Left renal pelvis (tissue), 4 donors: ENCODE measurements at places on chromosomes 3 and 15.

GRCh38 chr3:105402287-105402801 lies 35.6 kb downstream of the ALCAM start:
- no peak for DNase-seq

GRCh38 chr3:17442332-17443049 lies 299.9 kb downstream of the TBC1D5 start:
- no peak for DNase-seq

DNA sequence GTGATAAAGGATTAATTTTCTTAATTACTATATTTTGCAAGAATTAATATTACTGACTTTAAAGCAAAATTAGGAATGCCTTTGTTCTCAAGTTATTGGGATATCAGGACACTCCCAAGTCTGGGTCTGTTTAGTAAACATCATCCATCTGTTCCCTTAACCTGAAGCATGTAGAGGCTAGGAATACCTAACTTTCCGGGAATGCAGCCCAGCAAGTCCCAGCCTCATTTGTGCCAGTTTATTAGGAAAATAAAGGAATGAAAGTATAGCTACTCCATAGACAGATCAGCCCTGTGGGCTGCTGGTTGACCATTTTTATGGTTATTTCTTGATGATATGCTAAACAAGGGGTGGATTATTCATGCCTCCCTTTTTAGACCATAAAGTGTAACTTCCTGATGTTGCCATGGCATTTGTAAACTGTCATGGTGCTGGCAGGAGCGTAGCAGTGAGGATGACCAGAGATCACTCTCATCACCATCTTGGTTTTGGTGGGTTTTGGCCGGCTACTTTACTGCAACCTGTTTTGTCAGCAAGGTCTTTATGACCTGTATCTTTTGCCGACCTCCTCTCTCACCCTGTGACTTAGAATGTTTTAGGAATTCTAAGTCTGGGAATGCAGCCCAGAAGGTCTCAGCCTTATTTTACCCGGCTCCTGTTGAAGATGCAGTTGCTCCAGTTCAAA lies 540.2 kb downstream of the NAALADL2 start:
- no peak for DNase-seq

GRCh38 chr3:71672807-71673206 lies 52.4 kb downstream of the EIF4E3 start:
- DNase-seq, result no peak

DNA sequence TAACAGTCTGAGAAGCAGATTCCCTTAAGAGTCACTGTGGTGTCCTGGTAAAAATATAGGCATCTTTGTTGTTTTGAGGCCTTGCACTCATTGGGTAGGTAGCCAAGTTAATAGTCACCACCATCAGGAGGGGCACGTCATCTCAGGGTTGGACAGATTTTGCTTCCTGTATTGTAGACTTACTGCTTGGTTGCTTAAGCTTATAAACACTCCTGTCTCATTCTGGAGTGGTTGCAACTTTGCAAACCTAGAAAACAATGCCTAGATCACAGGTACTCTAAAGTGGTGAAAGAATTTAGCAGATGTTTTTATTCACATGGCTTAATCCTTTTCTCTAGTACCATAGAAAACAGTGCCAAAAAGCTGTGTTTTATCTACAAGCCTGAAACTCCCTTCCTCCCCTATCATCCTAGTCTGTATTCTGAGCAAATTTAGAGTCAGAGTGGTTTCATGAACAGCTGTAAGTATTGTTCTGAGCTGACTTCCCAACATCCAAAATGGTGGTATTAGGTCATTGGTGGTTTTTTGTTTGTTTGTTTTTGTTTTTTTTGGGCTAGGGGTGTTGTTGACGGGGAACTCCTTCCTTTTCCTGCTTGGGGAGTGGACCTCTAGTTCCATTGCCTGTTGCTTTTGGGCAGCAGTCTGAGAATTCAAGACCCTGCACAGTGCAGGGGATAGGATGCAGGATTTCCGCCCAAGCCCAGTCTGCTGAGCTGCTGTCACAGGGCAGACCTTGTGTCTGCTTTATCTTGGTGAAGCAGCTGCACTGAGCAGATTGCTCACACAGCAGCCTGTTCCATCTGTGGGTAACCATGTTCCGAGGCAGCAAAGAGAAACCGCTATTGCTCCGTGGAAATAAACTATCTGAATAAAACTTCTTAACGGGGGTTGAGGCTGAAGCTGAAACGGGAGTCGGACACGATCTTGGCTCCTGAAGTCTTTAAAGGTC lies 202.0 kb downstream of the AKAP13 start:
- peak; percentile 50 for DNase-seq

GRCh38 chr3:5005367-5005766 lies 26.1 kb downstream of the BHLHE40 start:
- no peak for DNase-seq

DNA sequence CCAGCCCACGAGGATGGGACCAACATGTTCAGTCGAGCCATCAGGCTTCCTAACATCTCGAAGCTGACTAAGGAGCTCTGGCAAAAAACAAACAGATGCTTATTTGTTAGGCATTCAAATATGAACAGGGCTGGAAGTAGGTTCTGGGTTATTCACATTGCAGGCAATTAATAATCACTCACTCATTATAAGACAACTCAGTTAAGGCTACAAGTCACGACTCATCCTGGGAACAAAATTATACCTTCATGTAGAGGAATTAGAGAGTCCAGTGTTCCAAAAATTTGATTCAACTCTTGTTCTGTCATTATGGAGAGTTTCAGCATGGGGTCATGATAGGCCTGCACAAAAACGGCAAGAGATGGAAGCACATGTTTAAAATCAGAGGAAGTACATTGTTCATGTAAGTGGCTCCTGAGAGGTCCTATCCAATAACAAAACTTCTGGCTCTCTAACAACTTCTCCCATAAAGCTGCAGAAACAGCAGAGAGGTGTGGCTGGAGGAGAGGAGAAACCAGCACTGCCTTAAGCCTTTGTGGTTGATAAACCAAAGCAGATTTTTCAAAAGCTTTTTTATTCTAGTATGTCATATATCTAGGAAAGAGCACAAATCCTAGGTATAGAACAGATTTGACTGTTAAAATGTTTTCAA lies 50.6 kb downstream of the ARHGEF3 start:
- DNase-seq, result no peak

DNA sequence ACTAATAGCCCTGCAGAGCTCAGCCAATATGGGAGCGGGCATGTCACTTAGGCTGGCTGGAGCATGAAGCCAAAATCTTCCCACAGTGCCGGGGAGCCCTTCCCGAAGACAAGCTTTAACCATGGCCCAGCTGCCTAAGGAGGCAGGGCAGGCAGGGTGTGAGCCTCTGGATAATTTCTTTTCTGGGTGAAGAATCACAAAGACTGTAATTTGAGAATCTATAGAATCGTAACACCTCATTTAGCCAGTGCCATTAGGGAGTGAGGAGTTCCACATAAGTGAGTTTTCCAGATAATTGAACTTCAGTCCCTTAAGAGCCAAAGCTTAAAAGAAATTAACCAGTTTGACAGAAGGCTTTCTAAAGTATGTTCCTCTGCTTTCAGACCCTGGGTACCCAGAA lies 40.2 kb upstream of the TLE3 start:
- DNase-seq, result no peak

DNA sequence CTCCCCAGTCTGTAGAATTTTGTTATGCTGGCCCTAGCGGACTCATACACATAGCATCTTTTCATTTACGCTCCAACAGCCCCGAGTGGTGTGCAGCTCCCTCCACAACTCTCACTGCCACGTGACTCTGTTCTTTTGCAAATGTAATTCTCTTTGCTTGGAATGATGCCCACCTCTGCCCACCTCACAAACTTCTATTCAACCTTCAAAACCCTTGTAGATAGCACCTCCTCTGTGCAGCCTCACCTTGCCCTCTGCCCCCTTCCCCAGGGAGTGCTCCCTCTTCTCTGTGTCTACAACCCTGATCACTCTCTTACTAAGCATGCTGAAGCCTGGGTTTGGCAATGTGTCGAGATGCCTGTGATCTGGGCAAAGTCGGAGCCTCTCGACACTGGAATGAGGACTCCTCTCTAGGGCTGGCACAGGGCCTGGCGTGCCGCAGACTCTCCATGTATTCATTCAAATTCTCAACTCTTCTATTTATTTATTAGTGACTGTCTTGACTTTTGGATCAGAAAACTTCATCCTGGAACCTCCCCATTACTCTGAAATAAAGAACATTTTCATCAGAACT lies 73.5 kb downstream of the MGLL start:
- DNase-seq, result no peak

- no peak for DNase-seq
These were observed 20.7 kb upstream of the SLC28A1 start for GRCh38 chr15:84863565-84864443.

- no peak for DNase-seq
These were observed 64.9 kb upstream of the MYO5C start for GRCh38 chr15:52360229-52361203.

DNA sequence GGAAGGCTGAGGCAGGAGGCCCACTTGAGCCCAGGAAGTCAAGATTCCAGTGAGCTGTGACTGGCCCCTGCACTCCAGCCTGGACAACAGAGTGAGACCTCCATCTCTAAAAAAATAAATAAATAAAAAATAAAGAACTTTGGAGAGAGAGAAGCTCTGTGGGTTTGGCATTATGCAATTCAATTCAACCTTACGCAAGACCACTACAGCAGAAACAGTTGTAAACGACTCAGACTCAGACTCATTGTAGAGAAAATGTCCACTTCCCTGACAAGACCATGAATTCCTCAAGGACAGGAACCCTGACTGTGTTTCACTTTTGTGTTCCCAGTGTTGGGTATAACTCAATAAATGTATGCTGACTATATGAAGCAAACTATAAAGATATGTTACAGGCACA lies 90.3 kb upstream of the C3orf80 start:
- DNase-seq, result no peak

DNA sequence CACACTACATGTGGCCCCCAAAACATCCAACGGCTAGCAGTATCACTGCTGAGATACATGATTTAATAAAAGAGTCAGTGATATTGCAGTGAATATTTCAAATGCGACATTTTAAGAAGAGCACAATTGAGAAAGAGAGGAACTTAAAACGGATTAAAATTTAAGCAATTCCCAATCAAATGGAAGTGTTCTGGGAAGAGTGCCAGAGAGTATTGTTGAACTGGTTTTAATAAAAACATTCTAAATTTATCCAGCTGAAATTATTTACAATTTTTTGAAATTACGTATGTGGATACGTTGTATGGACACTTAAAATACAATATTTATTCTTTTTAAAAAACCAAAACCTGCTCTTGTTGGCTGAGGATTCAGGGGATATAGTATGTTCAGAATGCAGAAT lies 117.7 kb downstream of the C3orf38 start:
- DNase-seq, result no peak

DNA sequence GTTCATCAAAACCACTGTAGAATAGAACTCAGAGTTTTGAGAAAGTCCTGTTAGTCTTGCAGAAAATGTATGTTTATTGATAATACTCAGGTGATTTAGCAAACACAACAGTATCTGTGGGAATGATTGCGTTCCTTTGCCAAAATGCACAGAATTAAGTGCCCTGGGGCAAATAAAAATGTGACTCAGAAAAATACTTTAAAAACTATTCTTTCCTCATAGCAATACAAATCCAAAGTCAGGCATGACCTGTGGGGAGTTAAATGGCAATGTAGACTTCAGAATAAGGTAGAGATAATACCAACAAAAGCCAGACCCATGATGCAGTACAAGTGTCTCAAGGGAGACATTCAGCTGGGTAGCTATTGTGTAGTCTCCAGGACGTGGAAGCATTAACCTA lies 72.3 kb upstream of the SNTN start:
- no peak for DNase-seq

GRCh38 chr3:17233398-17233800 lies 348.6 kb downstream of the PLCL2 start:
- DNase-seq, result peak; percentile 19

DNA sequence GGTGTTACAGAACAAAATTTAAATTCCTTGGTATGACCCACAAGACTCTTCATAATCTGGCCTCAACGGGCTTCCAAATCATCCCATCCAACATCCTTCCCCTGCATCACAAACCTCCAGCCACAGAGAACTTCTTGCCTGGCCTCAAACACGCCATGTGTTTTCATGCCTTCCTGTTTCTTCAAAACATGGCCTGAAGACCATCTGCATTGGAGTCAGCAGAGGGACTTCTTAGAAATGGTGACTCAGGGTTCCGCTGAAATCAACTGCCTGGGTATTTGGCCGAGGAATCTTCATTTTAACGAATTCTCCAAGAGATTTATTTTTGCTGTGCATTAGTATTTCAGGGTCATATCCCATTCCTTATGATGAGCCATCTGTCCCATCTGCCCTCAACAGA lies 138.1 kb upstream of the RAP2B start:
- no peak for DNase-seq

DNA sequence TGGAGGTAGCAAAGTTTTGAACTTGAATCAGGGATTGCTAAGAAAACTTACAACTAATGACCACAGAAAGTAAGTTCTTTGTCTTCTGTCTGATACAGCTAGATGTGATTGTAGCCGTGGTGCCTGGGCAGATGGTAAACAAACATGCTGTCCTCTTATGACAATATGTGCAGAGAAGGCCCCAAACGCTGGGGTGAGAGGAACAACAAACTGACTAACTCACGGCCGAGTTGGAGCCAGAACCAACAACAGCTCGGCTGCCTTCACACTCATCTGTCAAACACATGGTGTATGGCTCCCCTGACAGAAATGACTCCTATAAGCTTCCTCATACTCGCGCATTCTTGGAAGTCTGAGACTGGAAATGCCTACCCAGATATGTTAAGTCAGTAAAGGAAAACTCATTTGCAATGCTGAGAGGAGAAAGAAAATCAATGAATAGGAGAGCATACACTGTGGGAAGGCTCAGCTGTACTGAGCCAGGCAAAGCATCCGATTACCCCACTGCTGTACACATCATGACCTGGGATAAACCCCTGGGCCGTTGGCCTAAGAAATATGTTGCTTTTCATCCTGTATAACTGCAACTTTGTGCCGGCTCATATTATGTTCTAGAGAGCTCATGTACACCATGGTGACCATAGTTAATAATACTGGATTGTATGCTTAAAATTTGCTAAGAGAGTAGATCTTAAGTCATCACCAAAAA lies 5.7 kb downstream of the THBS1 start:
- no peak for DNase-seq

- no peak for DNase-seq
These were observed 128.0 kb upstream of the CBLB start for GRCh38 chr3:105996781-105997180.

DNA sequence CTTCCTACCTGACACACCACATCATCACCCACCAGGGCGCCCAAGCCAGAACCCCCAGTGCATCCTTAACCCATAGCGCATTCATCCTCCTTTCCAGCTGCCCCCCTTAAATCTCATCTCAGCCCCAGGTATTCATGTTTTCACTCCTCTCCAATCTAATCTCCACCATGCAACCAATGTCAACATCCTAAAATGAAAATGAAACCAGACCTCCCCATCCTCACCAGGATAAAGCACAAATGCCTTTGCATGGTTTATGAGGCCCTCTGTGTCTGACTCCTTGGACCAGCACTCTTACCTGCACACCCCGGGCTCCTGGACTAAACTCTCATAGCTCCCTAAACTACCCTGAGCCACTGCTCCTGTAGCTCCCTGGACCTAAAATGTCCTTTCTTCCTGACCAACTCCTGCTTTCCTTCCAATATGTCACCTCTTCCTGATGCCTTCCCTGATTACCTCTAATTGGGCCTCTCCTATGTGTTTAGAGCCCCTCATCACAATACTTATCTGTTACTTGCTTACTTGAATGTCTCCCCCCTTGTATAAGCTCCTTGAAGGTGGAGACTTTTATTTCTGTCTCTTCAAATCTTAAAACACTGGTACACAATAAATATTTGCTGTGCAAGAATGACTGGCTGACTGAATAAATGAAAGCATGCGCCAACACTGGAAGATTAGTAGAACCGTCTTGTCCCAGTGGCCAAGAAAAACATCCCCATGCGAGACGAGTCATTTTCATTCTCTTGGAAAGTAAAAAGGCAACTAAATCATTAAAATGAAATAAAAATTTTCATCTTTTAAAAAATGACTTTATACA lies 142.5 kb downstream of the XXYLT1 start:
- DNase-seq, result no peak
